Renal cortex interstitium (tissue), 15 donors: ENCODE measurements at places on chromosomes 11 and 22.

DNA sequence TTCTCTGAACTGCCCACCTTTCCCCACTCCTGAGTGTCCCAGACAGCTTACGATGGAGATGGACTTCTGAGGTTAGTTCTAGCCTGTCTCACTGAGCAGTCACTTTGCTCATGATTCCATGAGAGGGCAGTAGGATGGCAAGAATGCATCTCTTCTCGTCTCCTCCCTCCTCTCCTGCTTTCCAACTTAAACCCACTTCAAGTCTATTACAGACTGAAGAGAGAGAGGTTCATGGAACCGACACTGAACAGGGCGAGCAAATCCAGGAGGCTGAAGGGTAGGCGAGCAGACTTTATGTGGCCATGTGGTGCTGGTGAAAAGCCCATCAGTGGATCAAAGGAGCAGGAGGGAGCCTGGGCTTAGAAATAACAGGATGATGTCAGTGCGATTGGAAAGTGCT is 38.6 kb downstream of the CEP164 start:
- no peak for DNase-seq

GRCh38 chr11:117230286-117230961 is 1.4 kb downstream of the PCSK7 start:
- DNase-seq, result no peak

DNA sequence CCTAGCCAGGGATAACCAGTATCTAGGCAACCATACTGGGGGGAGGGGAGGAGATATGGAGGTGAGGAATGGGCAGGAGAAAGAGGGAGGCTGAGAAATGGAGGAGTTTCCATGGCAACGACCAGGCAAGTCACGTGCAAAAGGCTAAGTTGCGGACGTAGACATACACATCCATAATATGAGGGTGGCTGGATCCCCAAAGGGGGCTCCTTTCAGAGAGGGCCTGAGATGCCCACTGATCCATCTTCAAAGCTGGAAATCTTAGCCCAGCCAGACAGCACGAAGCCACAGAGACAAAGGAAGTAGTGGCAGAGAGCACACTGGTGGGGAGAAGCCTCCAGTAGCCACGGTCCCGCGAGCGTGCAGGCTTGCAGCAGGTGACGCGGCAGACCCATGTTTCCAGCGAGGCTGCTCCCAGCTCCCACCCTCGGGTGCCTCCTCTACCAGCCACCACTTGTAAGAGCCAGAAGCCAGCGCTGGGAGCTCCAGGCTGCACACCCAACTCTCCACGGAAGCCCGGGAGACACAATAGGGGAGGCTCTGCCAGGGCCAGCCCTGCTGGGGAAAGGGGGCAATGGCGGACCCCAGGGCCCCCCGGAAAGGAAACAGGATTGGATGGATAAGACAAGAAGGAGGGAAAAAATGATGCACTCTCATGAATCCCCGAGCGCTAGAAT is 938 bp downstream of the FXYD6 start:
- DNase-seq, result no peak

DNA sequence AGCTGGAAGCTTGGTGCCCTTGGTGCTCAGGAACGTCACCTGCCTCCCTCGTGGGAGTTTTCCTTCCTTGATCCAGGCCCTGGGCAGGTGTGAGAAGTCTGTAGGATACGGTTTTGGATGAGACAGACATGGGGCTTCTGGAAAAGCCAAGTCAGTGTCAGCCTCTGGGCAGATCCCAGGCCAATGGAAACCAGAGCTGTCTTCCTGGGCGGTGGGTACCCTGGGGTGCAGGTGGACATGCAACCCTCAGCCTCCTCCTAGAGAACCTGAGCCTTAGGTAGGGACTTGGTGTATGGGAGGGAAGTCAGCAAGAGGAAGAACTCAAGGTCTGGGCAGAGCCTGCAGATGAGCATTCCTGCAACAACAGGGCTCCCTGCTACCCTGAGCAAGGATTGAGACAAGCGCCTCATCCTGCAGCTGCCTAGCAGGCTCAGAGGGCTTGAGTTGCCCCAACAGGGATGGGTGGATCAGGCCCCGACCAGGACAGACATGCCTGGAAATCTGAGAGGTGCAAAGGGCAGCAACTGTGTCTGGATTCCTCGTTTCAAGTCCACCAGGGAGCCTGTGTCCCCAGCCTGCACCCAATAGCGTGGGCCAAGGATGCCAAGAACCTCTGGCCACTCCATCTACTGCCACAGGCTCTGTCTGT is 37.6 kb upstream of the SYT13 start:
- no peak for DNase-seq

DNA sequence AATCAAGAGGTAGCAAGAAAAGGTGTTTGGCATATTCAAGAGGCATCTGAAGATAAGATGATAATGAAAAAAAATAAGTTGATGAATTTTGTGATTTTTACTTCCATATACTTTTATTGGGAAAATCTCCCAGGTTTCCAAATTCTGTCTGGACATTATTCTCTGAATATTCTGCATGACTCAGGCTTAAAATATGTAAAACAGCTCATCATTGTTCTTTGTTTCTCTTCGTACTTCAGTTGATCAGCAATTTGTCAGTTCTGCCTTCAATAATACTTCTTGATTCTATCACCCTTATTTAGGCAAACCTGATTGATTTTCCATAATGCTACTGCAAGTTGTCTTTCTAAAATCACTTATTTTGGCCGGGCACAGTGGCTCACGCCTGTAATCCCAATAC is 30.2 kb downstream of the GTF2H1 start:
- no peak for DNase-seq

- no peak for DNase-seq
Observed at GRCh38 chr11:93623179-93623578, 38.3 kb upstream of the CEP295 start.
